ENCODE measurements at places on chromosomes 4 and X.

- DNase-seq = no peak
Measured at GRCh38 chr4:128711361-128711760, 98.1 kb upstream of the JADE1 start.

DNA sequence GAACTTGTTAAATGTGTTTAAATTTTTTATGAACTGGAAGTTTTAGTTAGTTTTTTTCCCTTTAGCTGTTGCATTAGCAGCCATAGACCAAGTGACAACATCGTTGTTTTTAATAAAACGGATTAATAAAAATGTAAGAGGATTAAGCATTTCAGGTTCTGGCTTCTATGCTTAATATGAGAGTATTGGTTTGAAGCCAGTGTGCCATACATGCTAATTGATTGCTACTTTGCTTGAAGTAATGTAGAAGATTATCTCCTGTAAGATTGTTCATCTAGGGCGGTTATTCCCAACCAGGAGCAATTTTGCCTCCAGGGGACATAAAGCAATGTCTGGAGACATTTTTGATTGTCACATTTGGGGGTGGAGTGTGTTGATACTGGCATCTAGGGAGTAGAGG lies 54.3 kb downstream of the TLL1 start:
- no peak for DNase-seq

- no peak for DNase-seq
Measured at GRCh38 chrX:49287665-49288064, 15.8 kb upstream of the GAGE10 start.

DNA sequence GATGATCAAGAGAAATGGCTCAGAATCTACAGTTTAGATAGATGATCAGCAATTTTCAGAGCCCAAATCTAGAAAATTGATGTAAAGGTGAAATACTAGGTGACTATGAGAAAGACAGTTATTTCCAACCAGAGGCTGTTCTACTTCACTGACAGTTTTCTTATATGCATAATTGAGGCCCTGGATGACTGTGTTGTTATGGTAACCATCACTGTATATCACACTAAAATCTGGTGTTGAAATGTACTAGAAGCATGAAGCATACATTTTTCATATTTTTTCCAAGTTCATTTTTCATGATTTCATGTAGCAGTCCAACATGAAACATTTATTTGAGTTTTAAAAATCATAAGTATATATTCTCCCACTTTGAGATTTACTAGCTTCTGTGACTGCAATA lies 87.4 kb downstream of the ATXN3L start:
- DNase-seq = no peak

DNA sequence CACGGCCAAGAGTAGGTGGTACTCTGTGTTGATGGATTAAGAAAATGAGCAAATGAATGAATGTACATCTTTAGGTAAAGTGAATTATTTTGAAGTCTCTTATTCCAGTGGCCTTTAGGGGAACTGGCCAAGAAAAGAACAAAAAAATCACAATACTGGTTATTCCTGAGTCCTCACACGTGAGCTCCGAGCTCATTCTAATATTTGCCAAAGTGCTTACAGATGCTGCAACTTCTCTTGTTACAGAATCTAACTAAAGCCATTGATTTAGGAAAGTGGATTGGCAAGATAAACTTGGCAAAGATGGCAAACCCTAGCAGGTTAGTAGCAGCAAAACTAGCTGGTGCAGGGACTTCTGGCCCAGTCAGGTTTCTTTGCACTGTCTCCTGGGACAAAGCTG lies 37.6 kb downstream of the IDS start:
- no peak for DNase-seq

DNA sequence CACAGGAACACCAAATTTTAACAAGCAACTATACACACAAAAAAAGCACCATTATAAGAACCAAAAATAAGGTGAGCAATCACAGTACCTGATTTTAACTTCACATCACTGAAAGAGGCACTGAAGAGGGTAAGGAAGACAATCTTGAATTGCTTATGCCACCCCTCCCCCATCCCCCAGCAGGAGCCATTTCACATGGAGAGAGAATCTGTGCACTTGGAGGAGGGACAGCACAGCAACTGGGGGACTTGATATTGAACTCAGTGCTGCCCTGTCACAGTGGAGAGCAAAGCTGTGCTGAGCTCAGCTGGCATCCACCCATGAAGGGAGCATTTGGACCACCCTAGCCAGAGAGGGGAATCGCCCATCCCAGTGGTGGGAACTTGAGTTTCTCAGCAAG lies 56.0 kb downstream of the NUDT11 start:
- no peak for DNase-seq

DNA sequence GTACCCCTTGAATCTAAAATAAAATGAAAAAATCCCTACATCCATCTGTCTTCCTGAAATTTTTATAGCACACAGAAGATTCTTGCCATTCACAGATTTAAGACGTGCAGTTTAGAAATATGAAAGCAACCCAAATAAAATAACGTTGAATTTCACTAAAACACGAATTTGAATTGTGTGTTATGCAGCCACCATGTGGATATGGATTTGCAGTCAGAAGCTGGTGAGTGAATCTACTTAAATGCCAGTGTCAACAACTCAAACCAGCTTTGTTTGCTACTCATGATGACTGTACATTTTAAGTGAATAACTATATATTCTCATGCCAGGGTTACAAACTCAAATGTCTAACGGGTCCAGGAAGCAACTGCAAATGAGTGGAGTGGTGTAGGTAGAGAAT lies 173.0 kb upstream of the HAND2 start:
- no peak for DNase-seq

DNA sequence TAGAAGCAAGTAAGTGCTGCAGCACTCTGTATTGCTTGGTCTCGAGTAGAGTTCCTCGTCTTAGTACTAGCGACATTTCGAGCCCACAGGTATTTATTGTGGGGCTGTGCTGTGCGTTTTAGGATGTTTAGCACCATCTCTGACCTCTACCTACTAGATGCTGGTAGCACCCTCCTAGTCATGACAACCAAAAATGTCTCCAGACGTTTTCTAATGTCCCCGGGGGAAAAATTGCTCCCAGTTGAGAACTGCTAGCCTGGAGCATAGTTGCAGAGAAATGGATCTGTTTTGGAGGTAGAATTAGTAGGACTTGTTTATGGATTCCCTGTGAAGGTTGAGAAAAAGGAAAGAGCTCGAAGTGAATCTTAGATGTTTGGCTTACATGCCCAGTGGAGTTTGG lies 287.2 kb downstream of the TENM3 start:
- DNase-seq = no peak

GRCh38 chrX:15946783-15947580 lies 92.4 kb upstream of the AP1S2 start:
- no peak for DNase-seq

DNA sequence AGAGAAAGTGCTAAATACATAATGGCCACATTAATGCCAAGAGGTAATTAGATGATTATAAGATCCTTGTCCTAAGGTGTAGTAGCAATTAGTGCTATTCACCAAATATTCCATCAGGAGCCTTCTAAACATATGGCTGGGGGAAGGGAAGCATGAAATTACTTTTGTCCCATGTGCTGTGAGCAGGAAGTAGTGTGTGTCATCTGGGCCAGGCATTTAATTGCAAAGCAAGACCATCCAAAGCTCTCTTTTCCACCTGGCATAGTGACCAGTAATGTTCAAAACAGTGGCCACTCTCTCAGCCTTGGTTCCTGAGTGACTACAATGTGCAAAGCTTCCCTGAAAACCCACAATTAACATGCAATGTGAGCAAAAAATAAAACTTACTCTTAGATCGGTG lies 144.2 kb upstream of the FAM241A start:
- no peak for DNase-seq

- DNase-seq = no peak
Measured at GRCh38 chrX:2875798-2876399, 47.2 kb downstream of the GYG2 start.

DNA sequence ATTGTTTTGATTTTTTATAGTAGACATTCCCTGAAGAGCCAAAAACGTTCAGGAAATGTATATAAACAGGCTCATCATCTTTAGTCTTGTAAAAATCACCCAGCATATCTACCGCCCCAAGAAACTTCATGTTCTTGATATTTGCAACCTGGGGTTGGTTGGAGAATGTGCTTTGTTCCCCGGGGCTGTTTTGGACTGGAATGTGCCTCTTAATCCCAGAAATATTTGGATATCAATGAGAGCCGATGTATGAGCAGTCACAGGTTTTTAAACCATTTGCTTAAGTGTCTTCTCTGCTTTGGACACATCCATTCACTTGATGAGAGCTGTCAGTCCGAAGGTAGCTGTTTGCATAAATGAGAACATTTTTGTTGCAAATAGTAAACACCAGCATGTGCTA lies 449.7 kb downstream of the PCDH7 start:
- no peak for DNase-seq

DNA sequence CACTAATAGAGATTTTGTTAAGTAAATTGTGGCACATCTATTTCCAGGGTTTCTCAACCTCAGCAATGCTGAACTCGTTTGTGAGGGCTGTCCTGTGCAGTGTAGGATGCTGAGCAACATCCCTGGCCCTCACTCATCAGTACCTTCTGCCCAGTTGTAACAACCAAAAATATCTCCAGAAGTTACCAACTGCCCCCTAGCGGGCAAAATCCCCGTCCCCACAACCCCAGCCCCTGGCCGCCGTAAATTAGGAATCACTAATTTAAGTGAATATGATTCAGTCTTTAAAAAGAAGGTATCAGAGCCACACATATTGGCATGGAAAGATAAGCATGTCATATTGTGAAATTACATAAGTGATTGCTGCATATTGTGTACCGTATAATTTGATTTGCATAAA lies 123.4 kb downstream of the ASB9 start:
- no peak for DNase-seq

GRCh38 chrX:47321386-47321785 lies 49.0 kb upstream of the ZNF157 start:
- no peak for DNase-seq

GRCh38 chr4:954211-955020 lies 19.0 kb downstream of the DGKQ start:
- DNase-seq = no peak

GRCh38 chr4:8029689-8030088 lies 90.0 kb upstream of the AFAP1 start:
- no peak for DNase-seq

Measured in heart left ventricle (tissue), 16 donors.